ENCODE measurements at places on chromosomes 5 and 9. TPM values are rescaled to one million over a fixed set of nuclear protein-coding genes. Genes with fewer than 3 reads are reported as not detected.
A peak's percentile ranks its signal among the peaks of the same experiment; 100 is the strongest.

The IL13 gene
- total RNA-seq, result not detected

DNA sequence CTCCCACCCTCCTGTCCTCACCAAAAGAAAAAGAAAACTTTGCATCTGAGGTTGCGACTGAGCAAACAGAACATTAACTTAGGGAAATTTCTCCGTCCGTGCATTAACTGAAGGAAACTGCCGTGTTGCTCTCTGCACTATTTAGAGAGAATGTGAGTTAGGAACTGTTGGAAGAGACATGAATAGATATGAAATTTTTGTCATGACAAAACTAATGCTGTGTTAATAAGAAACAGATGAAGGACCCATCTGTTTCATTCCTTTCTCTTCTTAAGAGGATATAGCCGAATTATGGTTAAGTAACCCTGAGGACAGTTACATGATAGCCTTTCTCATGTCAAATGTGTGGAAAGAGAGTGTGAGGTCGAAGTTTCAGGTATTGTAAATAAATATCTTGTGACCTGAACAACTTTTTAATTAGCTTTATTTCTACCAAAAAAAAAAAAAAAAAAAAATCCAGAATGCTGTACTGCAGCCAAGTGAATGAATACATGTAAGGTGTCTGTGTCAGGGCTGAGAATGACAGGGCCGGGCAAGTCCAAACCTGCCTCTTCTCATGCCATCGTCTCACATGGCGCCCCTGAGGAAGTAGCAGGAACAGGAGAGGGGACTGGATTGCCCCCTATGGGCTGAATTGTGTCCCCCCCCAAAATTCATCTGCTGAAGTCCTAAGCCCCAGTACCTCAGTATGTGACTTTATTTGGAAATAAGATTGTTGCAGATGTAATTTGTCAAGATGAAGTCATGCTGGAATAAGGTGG lies 35.6 kb upstream of the ANKRD33B start:
- peak; percentile 69 for ATAC-seq

GRCh38 chr9:121962421-121962820 lies 130.7 kb downstream of the TTLL11 start:
- ATAC-seq, result no peak

- ATAC-seq, result no peak
These were observed 13.9 kb upstream of the RARS1 start for GRCh38 chr5:168472329-168472728.

DNA sequence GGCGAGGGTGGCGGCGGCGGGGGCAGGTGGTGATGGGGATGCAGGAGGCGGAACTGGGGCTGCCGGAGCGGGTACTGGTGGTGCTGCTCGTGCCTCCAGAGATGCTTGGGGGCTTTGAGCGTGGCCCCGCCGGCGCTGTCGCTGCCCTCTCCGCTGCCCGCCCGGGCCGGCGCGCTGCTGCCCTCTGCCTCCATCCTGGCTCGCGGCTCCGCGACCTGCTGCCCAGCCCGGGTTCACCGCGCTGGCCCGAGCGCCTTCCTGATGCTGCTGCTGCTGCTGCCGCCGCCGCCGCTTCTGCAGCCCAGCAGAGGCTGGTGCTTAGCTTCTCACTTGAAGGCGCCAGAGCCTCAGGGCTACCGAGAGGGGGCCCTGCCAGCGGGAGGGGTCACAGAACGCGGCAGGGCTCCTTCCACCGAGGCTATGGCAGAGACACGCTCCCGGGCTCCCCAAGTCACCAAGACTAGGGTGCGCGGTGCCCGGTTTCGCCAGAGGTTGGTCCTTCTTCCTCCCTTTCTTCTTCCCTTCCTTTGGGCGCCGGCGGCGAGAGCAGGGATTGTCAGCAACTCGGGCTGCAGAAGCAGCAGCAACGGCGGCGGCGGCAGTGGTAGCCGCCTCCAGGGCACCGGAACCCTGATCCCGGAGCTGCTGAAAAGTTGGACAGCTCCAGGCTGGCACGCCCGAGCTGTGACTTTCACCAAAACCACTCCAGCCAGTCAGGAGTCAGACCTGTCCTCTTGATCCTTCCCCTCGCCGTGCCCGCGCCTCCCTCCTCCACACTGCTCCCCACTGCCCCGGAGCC lies at the start of gene PDE4D:
TSS of gene PDE4D (minus strand) at position 298 of the 799 bp plus-strand sequence.
- ATAC-seq, result peak; percentile 72

- ATAC-seq, result no peak
These were observed 1.2 kb downstream of the FSD1L start for GRCh38 chr9:105449081-105449480.

DNA sequence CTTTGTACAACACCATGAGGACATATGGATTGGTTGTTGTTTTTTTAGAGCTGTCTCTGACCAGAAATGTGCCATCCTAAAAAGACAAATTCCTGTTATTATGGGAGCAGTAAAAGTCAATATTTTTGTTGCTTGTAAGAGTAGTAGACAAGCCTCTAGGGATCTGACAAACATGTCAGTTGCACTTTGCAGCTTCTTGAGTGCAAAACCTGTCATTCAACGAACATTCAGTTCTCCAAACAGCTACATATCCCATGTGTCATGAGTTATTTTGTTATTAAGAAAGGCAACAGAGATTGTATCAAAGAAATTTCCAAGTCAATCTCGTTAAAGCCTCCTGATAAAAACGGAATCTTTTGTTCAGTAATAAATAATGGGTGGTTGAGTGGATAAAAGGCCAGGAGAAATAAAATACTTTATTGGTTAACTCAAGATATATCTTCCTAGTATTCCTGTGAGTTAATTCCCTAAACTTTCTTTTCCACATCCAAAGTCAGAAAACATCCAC lies 18.1 kb downstream of the C5orf58 start:
- ATAC-seq, result no peak

DNA sequence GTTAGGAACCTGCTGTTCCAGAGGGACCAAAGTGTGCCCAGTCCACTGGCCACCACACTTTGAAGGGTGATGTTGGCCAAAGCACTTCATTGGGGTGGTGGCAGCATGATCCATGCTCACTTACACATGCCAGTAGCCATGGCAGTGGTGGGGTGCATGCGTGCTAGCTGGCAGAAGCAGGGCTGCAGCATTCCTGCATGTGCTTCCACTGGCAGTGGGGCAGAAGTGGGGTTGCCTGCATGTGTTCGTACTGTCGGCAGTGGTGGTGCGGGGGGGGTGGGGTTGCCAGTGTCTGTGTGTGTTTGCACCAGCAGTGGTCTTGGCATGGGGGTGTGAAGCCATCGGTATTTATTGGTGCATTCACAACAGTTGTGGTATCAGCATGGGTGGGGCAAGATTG lies 260.3 kb upstream of the ANKH start:
- no peak for ATAC-seq

The C9 gene
- not detected for total RNA-seq

The OLFM1 gene
- total RNA-seq, result 4.9 TPM

The SLC27A6 gene
- 1.8 TPM for total RNA-seq

The AP3B1 gene
- total RNA-seq, result 31.5 TPM

The NAIP gene
- total RNA-seq, result 4.2 TPM

DNA sequence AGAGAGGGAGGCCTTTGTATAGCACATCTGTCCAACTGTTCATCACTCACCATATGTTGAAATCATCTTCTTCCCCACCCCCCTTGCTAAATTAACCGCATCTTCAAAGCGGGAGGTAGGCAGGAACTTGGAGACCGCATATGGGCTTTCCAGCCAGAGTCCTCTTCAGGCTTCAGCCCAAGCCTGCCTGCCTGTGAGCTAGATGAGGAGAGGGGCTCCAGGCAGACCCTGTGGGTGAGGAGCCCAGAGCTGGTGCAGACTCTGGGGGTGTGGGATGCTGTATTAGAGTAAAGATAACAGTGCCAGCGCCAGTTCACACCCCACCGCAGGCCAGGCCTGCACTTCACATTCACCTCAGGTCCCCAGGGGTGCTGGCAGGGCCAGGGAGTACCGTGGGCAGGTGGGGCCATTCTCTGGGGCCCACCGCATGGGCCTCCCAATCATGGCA lies 16.2 kb downstream of the PRRC2B start:
- no peak for ATAC-seq

The WNT8A gene
- total RNA-seq, result not detected

DNA sequence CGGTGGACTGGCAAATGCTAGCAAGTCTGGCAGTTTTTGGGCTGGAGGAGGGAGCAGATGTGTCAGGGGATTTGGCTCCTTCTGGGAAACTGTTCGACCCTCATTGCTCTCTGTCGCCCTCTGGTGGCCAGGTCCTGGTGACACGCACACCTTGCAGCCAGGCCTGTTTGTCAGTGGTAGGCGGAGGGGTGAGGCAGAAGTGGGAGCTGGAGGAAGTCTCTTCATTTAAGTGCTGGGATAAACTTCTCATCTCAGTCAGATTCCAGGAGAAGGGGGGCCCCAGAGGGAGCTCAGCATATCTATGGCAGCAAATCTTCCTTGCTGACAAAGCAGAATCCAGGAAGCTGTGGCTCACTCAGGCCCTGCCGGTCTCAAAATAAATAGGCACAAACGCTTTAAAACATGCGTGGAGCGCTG lies 326.5 kb downstream of the ZSWIM6 start:
- peak; percentile 85 for ATAC-seq

DNA sequence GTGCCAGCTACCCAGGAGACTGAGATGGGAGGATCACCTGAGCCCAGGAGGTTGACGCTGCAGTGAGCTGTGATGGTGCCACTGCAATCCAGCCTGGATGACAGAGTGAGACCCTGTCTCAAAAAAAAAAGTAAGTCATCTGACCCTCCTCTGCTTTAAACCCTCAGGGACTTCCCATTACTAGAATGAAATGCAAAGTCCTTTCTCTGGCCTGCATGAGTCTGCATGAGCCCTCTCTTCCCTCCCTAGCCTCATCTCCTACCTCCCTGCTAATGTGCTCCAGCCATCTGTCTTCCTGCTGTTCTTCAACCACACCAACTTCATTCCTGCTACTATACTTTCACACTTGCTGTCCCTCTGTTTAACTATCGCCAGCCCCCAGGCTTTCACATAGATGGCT lies 15.3 kb downstream of the IL5 start:
- ATAC-seq, result no peak

DNA sequence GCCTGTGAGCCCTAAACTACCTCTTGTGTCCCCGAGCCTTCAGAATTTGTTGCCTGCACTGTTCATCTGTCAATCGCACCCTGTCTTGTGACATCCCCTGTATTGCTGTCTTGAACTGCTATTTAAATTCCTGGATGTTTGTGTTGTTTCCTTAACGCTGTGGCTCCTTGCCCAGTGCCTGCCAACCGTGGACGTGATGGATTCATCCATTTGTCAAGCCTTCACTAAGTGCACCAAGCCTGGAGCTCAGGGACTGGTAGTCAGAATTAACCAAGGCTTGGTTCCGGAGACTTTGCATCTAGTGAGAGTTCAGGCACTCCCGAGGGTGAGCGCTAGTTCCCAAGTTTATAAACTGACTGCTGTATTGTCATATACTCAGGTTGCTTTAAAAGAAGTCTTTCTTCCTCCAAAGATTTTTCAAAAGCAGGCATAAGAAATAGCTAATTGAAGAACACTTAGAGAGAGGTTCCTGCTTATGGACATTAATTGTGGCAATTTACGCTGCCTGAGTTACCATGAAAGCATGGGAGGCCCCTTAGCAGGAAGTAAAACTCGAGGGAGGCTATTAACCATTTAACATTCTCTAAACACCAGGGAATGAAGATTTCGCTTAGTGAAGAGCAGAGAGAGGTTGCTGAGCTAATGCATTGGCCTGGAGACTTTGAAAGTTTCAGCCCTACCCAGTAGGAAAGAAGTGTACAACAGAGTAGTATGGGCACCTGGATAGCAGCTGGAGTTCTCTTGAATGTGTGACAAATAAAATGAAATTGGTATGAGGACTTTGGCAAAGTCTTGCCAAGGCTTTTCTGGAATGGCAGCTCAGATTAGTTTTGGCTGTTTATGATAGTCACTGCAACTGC lies 29.0 kb downstream of the RGS3 start:
- ATAC-seq, result peak; percentile 52

The ANKDD1B gene
- 0.28 TPM for total RNA-seq

The CLINT1 gene
- 102 TPM for total RNA-seq

The MSANTD3 gene
- 10.3 TPM for total RNA-seq

The SLCO6A1 gene
- not detected for total RNA-seq

DNA sequence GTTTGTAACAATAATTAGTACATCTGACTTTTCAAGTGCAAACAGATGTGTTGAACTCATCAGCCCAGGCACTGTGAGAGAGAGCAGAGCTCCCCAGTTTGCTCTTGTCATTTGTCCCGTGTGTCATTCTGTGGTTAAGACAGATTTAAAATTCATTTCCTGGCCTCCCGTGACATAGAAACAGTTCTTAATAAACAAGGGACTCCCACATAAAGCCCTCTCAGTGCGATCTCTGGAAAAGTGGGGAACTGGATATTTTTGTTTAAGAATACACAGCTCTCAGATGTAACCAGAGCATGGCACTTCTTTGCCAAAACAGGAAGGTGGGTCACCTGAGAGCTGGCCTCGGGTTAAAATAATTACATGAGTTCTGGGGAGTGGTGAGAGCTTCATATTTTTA lies 58.6 kb downstream of the PRKACG start:
- ATAC-seq, result no peak

DNA sequence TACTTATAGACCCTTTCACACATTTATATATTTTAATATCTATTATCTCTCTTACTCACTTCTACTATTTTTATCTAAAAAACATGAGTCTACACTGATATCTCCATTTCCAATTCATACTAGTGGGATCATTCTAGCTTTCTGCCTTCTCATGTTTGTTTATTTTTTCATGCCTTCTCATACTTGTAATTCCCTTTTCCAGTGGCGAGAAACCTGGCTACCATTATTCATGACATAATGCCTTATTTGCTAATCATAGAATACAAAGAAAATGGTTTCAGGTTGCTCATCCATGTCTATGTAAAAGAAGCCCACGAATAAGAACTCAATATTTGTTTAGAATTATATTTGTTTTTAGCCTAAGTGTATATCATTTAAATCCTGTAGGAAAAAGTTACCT lies 232.7 kb upstream of the ACTBL2 start:
- ATAC-seq, result no peak

- no peak for ATAC-seq
These were observed 151.1 kb upstream of the TAS2R1 start for GRCh38 chr5:9781275-9781674.

- ATAC-seq, result peak; percentile 81
These were observed 40.2 kb downstream of the RCL1 start for GRCh38 chr9:4832786-4833579.
